ENCODE measurements at places on chromosomes 16 and 17.

DNA sequence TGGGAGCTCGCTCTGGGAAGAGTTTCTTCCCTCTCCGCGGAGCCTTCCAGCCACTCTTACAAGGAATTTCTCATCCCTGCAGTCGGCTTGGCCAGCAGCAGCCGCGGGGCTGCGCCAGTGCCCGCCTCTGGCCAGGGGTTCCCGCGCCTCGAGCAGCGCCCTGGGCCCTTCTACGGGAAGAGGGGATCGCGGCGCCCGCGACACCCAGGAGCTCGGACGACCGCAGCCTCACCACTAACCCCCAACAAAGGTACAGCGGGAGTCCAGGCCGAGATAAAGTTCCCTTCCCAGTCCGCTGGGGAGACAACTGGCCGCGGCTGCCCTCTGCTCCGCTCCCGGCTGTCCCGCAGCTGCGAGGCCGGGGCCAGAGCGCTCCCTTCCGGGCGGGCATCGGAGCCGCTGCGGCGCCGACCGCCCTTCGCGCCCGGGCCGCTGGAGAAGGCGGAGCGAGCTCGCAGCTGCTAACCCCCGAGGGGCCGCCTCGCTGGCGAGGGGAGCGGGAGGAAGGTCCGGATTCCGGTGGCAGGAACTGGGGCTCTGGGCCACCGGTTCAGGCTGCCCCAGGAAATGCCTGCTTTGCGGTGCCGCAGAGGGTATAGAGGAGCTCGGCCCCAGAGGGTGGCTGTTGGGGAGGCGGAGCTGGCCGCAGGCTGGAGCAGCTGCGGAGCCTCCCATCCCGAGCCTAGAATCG is 3.6 kb upstream of the HS3ST3B1 start:
- DNase-seq = peak; percentile 76

DNA sequence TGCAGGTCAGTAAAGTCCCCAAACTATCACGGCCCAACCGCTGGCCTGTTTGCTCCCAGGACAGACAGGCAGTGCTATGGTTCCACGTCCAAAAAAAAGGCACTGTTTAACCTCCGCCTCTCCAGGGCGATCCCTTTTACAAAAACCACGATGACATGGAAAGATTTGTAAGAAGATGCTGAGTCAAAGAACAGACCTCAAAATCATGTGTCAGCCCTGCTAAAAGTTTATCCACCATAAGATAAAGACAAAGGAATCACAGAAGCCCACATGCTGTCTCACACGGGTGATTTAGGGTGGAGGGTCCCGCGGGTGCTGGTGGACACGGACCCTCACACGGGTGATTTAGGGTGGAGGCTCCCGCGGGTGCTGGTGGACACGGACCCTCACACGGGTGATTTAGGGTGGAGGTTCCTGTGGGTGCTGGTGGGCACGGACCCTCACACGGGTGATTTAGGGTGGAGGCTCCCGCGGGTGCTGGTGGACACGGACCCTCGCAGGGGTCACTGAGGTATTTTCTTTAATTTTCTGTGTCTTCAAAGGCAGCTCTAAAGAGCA is 117.2 kb upstream of the METRNL start:
- DNase-seq = no peak

DNA sequence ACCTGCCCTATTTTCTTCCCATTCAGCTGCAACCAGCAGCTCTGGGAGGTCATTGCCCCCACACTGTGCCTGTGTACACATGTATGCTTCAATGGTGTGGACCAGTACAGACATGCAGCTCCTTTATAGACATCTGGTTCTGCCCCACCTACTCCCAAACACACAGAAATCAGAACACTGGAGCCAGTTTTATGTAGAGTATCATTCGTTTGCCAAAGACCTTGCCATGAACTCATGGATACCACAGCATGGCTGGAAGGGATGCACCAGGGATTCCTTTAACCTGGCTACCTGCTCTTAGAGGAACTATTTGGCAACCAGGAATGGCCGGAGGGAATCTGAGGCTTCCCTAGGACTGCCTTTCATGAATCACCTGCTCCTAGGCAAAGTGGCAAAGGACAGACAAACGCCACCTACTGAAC is 60.4 kb downstream of the ZFHX3 start:
- no peak for DNase-seq

GRCh38 chr16:58516768-58517107 is 1.4 kb downstream of the SETD6 start:
- DNase-seq = no peak

GRCh38 chr17:79914813-79915740 is 75.8 kb upstream of the CBX4 start:
- no peak for DNase-seq

- no peak for DNase-seq
Measured at GRCh38 chr17:52276381-52277008, 118.0 kb upstream of the CA10 start.

- DNase-seq = no peak
Measured at GRCh38 chr17:7552621-7553051, 3.8 kb downstream of the TNFSF12 start.

DNA sequence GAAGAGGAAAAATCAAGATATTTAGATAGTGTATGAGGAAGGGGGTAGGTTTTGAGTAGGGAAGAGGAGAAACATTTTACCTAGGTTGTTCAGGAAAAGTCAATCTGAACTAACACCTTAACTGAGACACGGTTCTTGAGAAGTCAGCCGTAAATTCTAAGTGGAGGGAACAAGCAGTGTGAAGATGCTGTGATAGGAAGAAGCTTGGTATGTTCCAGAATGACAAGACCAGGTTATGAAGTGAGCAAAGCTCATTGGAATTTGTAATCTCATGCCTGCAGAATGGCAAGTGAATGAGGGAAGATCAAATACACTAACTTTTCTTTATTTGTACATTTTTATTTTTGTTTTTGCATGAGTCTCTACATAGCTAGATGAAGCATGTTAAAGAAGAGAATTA is 307.6 kb downstream of the ZFHX3 start:
- DNase-seq = no peak

- DNase-seq = no peak
Measured at GRCh38 chr17:39405436-39405835, 4.0 kb upstream of the FBXL20 start.

DNA sequence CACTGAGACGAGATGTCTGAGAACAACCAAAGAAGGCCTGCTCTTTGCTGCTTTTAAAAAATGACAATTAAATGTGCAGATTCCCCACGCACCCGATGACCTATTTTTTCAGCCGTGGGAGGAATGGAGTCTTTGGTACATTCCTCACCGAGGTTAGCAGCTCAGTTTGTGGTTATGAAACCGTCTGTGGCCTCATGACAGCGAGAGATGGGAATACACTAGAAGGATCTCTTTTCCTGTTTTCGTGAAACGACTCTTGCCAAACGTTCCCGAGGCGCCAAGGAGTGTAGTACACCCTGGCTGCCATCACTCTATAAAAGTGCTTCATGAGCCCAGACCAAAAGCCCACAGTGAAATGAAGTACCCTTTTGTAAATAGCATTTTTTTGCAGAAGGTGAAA is 87.8 kb downstream of the CRISPLD2 start:
- DNase-seq = no peak

DNA sequence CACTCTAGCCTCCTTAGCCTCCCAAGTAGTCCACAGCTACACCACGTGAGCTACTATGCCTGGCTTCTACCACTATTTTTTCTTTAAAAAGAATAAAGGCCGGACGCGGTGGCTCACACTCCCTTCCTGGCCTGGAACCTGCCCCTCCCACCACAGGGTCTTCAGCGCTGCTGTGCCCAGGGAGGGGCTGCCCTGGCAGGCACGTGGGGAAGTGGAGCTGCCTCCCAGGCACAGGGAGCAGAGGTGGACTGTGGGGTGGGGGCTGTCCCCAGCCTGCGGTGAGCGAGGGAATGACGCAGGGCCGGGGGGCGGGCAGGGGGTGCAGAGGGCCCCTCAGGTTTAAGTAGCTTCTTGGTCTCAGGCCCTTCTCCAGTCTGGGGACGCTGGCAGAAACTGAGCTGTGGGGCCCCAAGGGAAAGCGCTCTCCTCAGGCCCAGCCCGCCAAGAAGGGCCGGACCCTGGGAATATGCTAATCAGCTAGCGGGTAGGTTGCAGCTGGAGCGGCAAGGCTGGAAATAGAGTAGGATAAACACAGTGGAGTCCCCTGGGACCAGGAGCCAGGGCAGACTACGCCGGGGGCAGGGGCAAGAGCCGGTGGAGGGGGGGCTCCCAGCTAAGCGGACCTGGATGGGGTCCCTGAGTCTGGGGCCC is 46.8 kb downstream of the TIMM22 start:
- no peak for DNase-seq

GRCh38 chr17:58308173-58308984 is 20.2 kb downstream of the TSPOAP1 start:
- no peak for DNase-seq

- DNase-seq = no peak
Measured at GRCh38 chr16:49489686-49490320, 116.2 kb downstream of the C16orf78 start.

- DNase-seq = no peak
Measured at GRCh38 chr17:76791053-76791980, 53.4 kb downstream of the MFSD11 start.

DNA sequence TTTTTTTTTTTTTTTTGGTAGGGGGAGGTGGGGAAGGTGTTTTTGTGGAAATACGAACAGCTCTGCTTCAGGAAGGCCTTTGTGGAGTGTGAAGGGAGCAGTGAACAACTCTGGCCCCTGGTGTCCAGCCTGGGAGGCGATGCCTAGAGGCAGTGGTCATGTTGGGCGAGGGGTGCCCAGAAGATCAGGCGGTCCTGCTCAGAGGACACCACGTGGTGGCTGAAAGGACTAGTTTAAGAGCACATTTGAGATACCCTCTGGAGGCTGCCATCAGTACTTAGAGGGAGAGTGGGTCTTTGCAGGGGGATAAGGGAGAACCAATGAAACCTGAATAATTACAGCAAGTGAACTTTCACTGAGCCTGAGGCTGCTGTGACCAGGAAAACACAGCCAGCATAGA is 40.1 kb upstream of the RHOT1 start:
- DNase-seq = peak; percentile 46

DNA sequence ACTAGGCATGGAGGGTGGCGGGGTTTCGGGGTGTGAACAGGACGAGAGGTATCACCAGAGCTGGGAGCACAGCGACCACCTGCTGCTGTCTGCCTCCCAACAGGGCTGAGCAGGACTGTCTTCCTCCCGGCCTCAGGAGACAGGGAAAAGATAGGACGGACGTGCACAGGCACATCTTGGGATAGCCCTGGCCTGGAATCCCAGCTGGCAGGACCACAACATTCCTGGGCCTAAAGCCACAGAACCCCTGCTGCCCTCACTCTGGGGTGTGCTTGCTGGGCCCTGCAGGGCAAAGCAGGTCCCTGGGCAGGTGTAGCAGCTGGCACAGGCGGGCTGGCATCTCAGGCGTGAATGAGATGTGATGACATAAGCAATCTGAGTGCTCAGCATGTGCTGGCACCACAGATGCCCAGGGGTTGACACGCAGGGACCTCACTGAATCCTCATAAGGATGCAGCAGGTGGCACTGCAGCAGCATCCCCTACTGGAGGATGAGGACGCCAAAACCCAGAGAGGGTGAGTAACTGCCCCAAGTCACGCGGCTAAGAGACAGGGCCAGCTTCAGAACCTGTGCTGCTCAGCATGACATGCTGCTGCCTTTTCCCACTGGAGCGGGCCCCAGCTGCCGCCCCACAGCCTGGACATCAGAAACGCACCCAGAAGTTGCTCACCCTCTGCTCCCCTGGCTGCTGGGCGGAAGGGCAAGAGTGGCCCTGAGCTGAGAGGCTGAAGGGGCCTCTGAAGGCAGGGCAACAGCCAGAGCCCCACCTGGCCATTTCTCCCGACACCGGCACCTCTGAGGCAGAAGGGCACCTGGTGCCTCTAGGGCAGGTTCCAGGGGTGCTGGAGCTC is 7.1 kb downstream of the CORO7 start:
- DNase-seq = no peak

DNA sequence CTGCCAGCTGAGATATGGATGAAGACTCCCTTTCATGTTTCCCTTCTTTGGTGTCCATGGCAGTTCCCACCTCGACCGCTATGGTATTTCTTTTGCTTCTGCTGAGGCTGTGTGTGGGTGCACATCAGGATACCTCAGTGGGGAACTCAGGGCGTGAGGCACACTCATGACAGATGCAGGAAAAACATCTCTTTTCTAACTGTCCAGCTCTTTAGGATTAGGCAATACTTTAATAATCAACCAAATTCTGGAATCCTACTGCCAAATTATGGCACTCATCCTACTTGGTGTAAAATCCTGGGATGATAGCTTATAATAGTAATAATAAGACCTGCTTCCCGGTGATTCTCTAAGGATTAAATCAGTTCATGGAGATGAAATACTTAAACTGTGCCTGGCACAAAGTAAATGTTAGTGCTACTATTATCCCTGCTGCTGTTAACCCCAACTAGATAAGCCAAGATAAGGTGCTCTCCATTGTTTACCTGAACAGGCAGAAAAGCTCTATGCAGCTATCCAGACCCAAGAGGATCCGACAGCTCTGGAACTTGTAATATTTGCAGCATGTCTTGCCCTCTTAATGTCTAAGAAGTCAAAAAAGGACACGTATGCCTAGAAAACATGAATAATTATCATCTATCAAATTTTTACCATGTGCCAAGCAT is 543.3 kb downstream of the WWOX start:
- DNase-seq = no peak

DNA sequence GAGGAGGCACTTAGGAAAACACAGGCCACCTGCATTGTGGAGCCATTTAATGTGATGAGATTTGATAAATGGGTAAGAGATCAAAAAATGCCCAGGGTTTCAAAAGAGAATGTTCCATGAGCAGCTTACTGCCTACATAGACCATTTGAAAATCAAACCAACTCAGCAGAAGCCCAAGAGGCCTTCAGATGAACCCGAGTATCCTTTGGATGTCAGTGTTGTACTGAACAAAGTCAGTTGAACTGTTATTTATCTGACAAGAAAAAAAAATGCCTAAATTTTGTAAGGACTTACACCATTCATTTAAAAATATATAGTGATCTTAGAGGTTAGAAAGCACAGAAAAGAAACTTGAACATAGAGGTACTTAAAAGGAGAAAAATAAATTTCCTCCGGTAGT is 381.7 kb downstream of the ZFHX3 start:
- no peak for DNase-seq

GRCh38 chr17:49862781-49863331 is 15.0 kb upstream of the TAC4 start:
- no peak for DNase-seq

GRCh38 chr17:44770166-44770925 is 11.6 kb downstream of the ADAM11 start:
- DNase-seq = no peak

GRCh38 chr16:89152831-89153700 is 18.5 kb upstream of the CDH15 start:
- no peak for DNase-seq

GRCh38 chr17:44083250-44083849 is 12.8 kb downstream of the G6PC3 start:
- DNase-seq = no peak

GRCh38 chr17:10062691-10063385 is 135.6 kb downstream of the GAS7 start:
- DNase-seq = no peak

GRCh38 chr17:34163123-34163522 is 92.0 kb upstream of the CCL2 start:
- DNase-seq = no peak

- no peak for DNase-seq
Measured at GRCh38 chr16:69767459-69768229, 5.5 kb downstream of the WWP2 start.

GRCh38 chr17:9931144-9931741 is 26.2 kb upstream of the RCVRN start:
- DNase-seq = no peak

Measured in vagina (tissue), 2 donors.